ENCODE measurements at places on chromosomes 3 and 15.

- no peak for DNase-seq
Measured at GRCh38 chr3:167852216-167852615, 116.7 kb downstream of the SERPINI1 start.

GRCh38 chr3:190281308-190282051 lies 40.8 kb downstream of the CLDN1 start:
- no peak for DNase-seq

GRCh38 chr3:195224156-195224979 lies 46.6 kb downstream of the XXYLT1 start:
- no peak for DNase-seq

- DNase-seq = no peak
Measured at GRCh38 chr15:83784975-83785374, 131.1 kb downstream of the ADAMTSL3 start.

DNA sequence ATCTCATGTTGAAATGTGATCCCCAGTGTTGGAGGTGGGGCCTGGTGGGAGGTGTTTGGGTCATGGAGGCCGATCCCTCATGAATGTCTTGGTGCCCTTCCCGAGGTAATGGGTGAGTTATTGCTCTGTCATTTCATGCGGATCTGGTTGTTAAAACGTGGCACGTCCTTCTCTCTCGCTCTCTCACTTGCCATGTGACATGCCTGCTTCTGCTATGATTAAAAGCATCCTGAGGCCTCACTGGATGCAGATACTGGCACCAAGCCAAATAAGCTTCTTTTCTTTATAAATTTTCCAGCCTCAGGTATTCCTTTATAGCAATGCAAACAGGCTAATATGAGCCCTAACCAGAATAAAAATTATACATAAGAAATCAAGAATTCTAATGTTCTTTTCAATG lies 31.7 kb upstream of the HACD2 start:
- no peak for DNase-seq
